ENCODE measurements at places on chromosomes 6 and 20. TPM values are rescaled to one million over a fixed set of nuclear protein-coding genes. Genes with fewer than 3 reads are reported as not detected.
A peak's percentile ranks its signal among the peaks of the same experiment; 100 is the strongest.

DNA sequence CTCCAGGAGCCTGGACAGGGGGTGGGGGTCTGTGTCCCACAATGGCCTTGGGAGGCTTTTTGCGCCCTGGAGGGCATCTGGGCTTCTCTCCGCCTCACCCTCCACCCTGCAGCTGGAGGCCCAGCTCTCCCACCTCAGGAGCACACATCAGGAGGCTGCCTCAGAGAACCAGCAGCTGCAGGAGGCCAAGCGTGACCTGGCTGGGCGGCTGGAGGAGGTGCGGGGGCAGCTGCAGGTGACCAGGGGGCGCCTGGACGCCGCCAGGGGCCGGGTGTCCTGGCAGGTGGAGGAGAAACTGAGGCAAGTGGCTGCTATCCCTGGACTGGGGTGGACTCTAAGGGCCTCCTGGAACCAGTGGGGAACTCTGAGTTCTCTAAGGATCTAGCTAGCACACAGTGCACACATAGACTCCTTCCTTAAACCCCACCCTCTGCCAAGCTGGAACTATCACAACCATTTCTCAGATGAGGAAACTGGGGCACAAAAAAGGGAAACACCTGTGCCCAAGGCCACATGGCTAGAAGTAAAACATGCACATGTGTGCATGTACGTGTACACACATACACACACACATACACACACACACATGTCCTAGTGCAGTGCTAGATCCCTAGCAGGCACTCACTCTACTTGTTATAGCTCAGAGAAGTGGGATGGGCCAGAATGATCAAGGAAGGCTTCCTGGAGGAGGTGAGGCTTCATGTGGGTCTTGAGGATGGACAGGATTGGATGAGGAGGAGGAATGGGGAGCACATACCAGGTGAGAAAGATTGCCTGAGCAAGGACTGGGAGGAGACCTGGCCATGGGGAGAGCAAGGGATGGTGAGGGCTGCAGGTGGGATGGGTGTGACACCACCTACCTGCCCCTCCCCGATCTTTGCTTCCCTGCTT lies 22.9 kb downstream of the RAB44 start:
- no peak overlapping the region for H3K27ac ChIP-seq
- no peak for DNase-seq
- no peaks in the 10 kb centered on the region for H3K36me3 ChIP-seq
- no peak overlapping the region for H3K4me3 ChIP-seq
- peaks cover 13% of the 10 kb centered on the region for H3K4me1 ChIP-seq

DNA sequence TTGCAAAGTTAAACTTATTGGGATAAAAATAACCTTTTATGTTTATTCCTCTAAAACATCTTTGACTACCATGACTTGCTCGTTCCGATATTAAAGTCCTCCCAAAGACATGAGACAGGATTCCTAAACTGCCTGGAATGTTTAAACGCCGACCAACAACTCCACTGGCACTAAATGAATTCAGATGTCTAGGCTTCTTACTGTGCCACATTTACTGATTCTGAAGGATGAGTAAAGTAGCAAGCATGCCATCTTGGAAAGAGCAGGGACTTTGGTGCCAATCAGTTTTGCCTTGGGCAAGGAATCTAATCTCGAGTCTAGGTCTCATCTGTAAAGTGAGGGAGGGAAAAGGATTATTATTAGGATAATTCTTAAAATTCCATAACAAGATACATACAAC lies 25.3 kb downstream of the MBOAT1 start:
- peaks cover 6% of the 10 kb centered on the region for H3K4me1 ChIP-seq
- DNase-seq: no peak
- peaks cover 32% of the 10 kb centered on the region for H3K36me3 ChIP-seq
- no peak overlapping the region for H3K27ac ChIP-seq
- H3K27me3 ChIP-seq: no peaks in the 10 kb centered on the region

DNA sequence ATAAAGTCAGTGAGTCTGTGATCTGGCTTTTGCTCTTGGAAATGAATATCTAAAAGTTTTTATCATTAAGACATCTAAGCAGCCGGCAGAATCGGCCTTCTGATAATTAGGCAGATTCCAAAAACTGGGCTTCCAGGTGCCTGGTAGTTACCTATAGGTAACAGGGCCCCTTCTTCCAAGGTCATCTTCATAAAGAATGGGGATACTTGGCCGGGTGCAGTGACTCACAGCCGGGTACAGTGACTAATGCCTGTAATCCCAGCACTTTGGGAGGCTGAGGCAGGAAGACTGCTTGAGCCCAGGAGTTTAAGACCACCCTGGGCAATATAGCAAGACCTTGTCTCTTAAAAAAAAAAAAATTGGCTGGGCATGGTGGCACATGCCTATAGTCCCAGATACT lies 12.9 kb upstream of the RBL1 start:
- no peak overlapping the region for H3K27ac ChIP-seq
- H3K27me3 ChIP-seq: no peaks in the 10 kb centered on the region
- no peaks in the 10 kb centered on the region for H3K4me1 ChIP-seq
- H3K36me3 ChIP-seq: no peaks in the 10 kb centered on the region
- DNase-seq: no peak

Gene CST11
- total RNA-seq: not detected

DNA sequence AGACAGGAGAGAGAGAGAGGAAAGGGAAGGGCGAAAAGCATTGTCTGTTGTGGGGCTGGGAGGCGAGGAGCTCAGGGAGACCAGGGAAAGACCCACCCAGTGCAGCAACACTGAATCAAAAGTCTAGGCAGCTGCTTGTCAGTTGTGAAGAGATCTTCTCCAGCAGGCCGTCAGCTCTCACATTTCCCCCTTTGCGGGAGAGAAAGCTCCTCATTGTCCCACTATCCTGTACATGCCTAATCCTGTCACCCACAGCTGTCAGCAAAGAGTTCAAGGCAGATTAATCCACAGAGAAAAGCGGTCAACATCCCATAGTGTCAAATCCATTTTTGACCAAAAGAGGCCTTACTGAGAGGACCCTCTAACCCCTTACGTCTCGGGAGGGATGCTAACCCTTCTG lies 27.3 kb downstream of the RNF182 start:
- DNase-seq: no peak
- H3K4me3 ChIP-seq: no peak overlapping the region
- no peaks in the 10 kb centered on the region for H3K36me3 ChIP-seq
- H3K27ac ChIP-seq: peak overlapping the region; percentile 33
- no peaks in the 10 kb centered on the region for H3K27me3 ChIP-seq

DNA sequence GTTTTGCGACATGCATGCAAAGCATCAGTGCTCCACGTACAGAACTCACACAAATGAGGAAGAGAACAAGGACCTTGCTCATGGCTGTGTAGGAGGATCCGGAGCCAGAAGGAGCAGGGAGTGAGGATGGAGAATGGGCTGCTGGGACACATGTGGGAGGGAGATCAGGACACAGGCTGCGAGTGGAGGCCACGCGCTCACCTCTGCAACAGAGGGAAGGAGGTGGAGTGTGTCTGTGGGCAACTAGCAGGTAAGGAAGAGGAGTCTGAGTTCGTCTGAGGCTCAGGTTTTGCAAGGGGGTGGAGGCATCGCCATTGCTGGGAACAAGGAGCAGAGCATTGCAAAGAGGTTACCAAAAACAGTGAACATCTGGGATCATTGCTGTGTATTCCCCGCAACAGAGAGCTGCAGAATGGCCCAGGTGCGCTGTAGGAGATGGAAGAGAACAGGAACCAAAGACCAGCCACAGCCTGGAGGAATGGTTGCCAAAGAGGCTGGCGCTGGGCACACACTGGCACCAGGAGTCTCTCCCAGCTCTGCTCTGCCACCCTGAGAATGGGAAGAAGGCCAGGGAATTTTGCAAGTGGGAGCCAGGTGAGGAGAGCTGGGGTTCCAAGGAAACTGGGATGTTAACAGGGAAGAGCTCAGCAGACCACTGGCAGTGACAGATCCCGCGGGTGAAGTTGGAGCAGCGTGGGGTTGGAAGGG lies 90.0 kb upstream of the RPS6KA2 start:
- H3K4me1 ChIP-seq: peaks cover 8% of the 10 kb centered on the region
- H3K36me3 ChIP-seq: no peaks in the 10 kb centered on the region
- no peak overlapping the region for H3K4me3 ChIP-seq
- no peak overlapping the region for H3K27ac ChIP-seq
- no peak for DNase-seq

Gene HLA-DQB2
- not detected for total RNA-seq

DNA sequence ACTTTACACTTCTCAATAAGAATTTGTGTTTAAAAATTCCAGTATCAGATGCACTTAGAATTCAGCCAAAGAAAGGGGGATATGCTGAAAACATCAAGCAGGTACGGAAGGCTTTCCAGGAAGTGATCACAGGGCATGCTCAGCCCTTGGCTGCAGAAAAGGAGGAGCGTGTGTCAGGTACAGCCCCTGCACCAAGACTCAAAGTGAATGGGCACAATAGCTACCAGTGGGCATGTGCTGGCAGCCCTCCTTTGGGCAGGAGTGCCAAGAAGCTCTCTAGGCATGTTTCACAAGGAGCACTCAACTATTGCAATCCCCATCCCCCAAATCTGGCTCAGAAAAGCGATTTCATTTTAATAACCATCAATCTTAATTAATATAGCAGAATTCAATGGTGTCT lies 298.8 kb downstream of the GMDS start:
- no peak for DNase-seq
- peaks cover 4% of the 10 kb centered on the region for H3K36me3 ChIP-seq
- peaks cover 2% of the 10 kb centered on the region for H3K27me3 ChIP-seq
- no peak overlapping the region for H3K4me3 ChIP-seq
- H3K27ac ChIP-seq: no peak overlapping the region
- no peaks in the 10 kb centered on the region for H3K4me1 ChIP-seq

- peaks cover 3% of the 10 kb centered on the region for H3K4me1 ChIP-seq
- peaks cover 46% of the 10 kb centered on the region for H3K36me3 ChIP-seq
- no peak overlapping the region for H3K27ac ChIP-seq
- H3K4me3 ChIP-seq: no peak overlapping the region
Observed at GRCh38 chr6:4864519-4864918, 88.3 kb downstream of the CDYL start.

- no peak overlapping the region for H3K4me3 ChIP-seq
- peaks cover 6% of the 10 kb centered on the region for H3K36me3 ChIP-seq
- DNase-seq: no peak
- peaks cover 65% of the 10 kb centered on the region for H3K27me3 ChIP-seq
- H3K27ac ChIP-seq: no peak overlapping the region
- H3K4me1 ChIP-seq: peaks cover 24% of the 10 kb centered on the region
Observed at GRCh38 chr6:169250660-169251059, 3.0 kb downstream of the THBS2 start.

Gene METTL24
- 10.0 TPM for total RNA-seq

DNA sequence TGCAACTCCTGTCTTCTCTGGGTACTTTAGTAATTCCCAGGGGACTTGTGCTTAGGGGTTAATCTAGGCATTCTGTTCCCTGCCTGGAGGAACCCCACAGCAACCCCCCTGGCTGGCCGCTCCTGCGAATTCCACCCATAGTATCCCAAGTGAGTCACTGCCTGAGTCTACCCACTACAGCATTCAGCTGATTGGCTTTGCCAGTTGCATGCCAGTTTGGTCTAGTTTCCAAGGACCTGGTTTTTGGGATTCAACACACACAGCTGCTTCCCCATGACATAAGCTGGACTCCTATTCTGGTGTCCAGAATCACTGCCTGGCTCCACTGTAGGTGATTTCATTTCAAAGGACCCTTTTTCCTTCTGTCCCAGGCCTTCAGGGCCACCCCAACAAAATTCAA lies 40.3 kb downstream of the PLCG1 start:
- no peaks in the 10 kb centered on the region for H3K27me3 ChIP-seq
- H3K4me1 ChIP-seq: peaks cover 20% of the 10 kb centered on the region
- H3K27ac ChIP-seq: no peak overlapping the region
- peaks cover 30% of the 10 kb centered on the region for H3K36me3 ChIP-seq
- no peak for DNase-seq

DNA sequence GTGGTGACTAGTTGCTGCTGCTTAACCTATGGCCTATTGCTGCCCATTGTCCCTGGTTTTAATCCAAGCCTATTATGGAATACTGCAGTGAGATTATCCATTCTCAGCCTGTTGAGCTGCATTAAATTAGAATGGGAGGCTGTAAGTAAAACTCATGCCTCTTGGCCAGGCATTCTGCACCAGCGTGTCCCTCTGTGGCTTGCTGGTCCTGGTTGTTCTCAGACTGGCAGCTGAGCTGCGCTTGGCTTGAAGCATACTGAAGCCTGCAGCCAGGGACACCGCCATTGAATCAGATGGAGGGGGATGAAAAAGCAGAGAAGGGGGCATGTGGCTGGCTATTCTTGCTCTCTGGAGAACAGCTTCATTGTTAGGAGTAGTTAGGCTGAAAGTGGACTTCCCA lies 15.6 kb downstream of the LRRN4 start:
- H3K27ac ChIP-seq: no peak overlapping the region
- no peak for DNase-seq
- H3K4me3 ChIP-seq: no peak overlapping the region
- no peaks in the 10 kb centered on the region for H3K4me1 ChIP-seq
- peaks cover 25% of the 10 kb centered on the region for H3K36me3 ChIP-seq

DNA sequence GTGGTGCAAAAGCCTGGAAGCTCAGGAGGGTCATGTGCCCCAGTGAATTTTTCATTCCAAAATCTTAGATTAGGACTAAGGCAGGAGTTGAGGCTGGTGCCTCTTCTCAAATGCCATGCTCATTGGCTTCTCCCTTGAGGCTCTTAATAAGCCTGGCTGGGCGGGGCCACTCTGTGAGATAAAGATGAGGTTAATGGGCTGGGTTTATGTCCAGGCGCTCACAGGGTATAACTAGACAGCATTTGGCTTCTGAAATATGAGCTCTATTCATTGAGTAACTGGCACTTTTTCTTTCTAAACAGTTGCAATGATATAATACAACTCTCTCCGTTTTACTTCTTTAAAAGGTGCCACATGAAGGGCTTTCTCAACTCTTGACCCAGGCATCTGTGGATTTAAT lies 156.3 kb downstream of the SCML4 start:
- H3K27me3 ChIP-seq: peaks cover 2% of the 10 kb centered on the region
- no peak overlapping the region for H3K4me3 ChIP-seq
- H3K36me3 ChIP-seq: no peaks in the 10 kb centered on the region
- no peak for DNase-seq

Gene TDRD6
- total RNA-seq: 0.19 TPM

Gene MYB
- total RNA-seq: 4.7 TPM

Gene CFB
- total RNA-seq: 13.6 TPM

DNA sequence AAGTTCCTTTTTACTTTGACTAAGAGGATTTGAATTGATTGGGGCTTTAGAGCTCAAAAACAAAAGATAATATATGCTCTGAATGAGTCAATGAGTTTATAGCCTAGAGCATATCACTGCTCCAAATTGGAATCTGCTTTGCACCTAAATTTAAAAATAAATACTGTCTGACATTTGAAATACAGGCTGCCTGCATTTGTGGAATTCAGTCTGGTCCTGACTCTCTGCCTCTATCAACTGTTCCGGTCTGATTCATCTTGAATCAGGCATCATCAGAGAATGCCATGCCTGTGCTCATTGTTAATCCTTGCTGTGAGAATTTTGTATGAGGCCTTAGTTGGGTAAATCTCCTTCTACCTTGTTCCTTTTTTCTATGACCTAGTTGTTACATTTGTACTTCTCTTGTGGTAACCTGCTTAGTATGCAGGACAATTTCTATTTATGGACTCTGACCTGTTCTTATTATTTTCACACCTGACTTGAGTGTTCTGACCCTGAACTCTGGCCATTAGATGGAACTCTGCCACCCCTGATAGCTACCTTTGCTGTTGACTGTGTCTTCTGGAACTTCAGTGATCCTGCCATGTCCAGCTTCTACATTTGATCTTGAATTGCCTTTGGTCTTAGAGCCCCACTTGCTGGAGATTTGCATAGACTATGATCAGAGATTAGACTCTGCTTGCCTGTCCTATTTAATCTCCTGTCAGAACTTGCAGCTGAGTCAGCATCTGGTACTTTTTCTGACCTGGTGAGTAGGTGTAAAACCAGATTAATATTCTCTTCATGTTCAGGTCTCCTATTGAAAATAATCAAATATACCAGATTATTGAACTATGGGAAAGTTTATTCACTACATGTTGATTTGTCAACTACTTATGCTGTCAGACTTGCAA lies 442.7 kb upstream of the HS3ST5 start:
- H3K27me3 ChIP-seq: no peaks in the 10 kb centered on the region
- H3K27ac ChIP-seq: no peak overlapping the region
- H3K36me3 ChIP-seq: no peaks in the 10 kb centered on the region
- no peaks in the 10 kb centered on the region for H3K4me1 ChIP-seq
